Stimulated activated CD4-positive, alpha-beta T cell treated with anti-CD3 and anti-CD28 coated beads, Interleukin-15, amount 100 ng/mL, for 48 hours (primary cell): ENCODE measurements at places on chromosomes 3 and 15.

DNA sequence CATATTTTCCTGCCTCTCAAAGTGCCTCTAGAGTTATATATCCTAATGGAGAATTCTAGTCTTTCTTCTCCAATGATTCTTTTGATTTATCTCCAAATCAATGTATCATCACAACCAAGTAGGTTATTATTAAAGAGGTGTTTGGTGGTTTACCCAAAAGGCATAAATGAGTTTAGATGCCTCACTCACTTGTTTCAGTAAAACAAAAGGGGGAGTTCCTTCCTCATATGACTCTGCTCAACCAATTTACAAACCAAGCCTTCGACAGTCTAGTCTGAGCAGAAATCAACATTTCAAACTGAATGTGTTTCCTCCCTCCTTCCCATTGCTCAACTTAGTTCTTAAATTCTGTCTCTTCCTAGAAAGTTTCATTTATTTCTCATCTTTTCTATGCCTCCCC lies 116.5 kb downstream of the TNIK start:
- no peak for DNase-seq

- DNase-seq, result no peak
Measured at GRCh38 chr3:190618330-190619030, 104.6 kb downstream of the IL1RAP start.

GRCh38 chr3:149163066-149163465 lies 33.6 kb downstream of the HPS3 start:
- no peak for DNase-seq

DNA sequence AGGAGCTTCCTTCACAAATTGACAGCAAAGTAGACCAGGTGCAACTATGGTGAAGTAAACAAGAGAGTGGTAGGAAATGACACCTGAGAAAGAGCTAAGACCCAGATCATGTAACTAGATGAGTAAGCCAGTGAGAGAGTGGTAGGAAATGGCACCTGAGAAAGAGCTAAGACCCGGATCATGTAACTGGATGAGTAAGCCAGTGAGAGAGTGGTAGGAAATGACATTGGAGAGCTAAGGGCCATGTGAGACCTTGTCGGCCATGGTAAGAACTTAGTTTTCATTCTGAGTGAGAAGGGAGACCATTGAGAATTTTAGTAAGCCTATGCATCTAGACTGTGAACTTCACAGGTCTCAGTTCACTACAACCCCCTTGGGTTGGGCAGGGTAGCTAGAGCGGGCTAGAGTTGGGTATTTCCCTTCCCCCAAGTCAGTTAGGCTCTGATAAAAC lies 5.4 kb upstream of the SENP7 start:
- DNase-seq, result no peak

GRCh38 chr3:117550766-117551165 lies 841.2 kb downstream of the TUSC7 start:
- DNase-seq, result no peak

- no peak for DNase-seq
Measured at GRCh38 chr3:77134769-77135168, 94.9 kb downstream of the ROBO2 start.

DNA sequence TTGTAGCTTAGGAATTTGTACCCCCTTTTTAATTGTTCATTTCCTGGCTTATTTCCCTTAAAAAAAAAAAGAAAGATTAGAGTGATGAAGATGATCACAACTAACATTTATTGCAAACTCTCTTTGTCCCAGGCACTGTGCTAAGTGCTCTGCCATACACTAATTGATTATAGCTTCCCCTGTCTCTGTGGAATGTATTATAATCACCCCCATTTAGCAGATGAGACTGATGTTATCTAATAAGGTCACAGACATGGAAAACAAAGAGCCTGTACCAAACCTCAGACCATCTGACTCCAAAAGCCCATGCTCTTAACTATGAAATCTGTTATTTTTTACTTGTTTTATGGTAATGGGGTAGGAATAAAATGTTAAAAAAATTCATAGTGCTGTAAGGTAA lies 53.1 kb downstream of the TRAK1 start:
- no peak for DNase-seq
